ENCODE measurements at places on chromosomes 7 and 10.

- no peak for DNase-seq
Measured at GRCh38 chr7:36132012-36132411, 21.0 kb upstream of the EEPD1 start.

DNA sequence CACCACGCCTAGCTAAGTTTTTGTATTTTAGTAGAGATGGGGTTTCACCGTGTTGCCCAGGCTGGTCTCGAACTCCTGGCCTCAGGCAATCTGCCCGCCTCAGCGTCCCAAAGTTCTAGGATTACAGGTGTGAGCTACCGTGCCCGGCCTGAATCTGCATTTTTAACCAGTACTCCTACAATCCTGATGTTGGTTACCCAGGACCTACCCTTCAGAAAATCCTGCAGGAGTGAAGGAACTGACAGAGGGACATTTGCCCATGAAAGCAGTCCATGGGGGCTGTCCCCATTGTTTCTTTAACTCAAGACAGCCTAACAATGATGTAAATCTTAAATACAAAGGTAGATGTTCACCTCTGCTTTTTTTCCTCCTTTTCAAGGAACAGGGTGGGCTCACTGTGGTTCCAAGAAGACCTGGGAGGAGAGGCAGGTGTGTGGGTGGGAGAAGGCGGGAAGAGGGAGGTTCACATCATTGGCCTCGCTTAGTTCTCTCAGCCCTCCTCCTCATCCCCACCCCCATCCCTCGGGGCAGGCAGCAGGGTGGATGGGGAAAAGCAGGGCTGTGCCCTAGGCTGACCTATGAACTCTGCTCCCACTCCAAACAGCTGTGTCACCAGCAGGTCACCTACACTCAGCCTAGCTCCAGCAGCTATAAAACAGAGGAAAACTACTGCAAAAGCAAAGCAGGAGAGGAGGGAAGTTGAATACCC lies 13.5 kb downstream of the LRRC20 start:
- no peak for DNase-seq

DNA sequence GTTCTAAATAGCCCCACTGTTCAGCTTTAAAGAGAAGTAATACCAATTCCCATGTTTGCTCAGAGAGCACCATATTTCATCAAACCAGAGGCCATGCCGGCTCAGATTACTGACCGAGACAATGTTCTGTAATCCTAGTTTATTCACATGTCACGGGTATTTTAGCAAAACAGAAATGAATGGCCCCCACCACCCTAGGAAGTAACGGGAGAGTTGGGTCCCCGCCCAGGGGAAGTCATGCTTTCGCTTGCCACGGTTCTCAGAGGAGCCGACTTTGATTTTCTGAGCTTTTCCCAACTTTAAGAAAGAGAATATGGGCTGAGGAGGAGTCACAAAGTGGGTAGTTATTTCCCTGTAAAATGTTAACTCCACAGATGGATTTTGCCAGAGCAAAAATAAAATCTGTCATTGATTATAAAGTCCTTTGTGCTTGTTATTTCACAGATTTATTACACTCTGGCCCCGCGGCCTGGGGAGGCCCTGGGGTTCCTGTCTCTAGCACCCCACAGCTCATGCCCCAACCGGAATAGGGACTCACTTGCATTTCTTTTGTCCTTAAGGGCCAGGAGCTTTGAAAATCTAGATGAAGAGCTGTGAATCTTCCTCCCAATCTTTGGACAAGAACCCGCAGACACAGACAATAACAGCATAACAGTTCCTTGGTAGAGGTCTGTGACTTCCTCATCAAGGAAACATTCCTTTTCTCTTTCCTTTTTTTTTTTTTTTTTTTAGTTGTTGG lies 3.7 kb upstream of the GDF10 start:
- no peak for DNase-seq

DNA sequence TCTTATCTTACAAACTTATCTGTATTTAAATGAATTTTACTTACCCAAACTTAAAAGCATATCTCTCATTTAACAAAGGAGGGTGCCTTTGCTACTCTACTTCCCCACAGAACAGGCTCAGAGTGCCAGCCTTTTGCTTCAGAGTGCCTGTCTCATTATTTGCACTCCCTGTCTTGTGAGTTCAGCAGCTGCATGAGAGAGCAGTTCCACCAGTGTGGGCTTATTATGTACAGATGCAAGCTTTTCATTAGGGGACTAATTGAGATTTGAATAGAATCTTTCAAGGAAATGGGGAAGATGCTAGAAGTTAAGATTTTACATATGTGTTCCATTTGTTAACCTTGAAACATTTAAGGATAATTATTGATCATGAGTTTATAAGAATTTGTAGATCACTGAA lies 310.2 kb upstream of the LRRN3 start:
- no peak for DNase-seq

GRCh38 chr7:155322530-155322929 lies 24.9 kb downstream of the INSIG1 start:
- no peak for DNase-seq

- DNase-seq = no peak
Measured at GRCh38 chr7:44733708-44734481, 14.8 kb upstream of the ZMIZ2 start.

DNA sequence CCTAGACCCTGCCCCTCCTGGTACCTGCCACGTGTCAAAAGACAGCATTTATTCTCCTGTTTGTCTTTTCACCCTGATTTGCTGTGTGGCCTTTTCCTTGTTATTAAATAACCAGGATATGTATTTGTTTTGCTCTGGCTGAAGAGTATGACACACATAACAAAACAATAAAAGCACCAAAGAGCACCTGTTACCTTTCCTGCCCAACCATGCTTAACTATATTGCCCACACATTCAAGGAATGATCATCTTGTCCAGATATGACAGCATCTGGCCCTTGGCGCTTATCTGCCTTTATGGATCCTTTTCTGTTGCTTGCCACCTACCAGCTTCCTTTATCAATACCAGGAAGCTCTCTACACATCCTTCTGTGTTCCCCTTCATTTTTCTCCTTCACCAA lies 357.7 kb downstream of the FGFR2 start:
- no peak for DNase-seq

- DNase-seq = no peak
Measured at GRCh38 chr10:61785473-61786105, 115.9 kb upstream of the ARID5B start.

DNA sequence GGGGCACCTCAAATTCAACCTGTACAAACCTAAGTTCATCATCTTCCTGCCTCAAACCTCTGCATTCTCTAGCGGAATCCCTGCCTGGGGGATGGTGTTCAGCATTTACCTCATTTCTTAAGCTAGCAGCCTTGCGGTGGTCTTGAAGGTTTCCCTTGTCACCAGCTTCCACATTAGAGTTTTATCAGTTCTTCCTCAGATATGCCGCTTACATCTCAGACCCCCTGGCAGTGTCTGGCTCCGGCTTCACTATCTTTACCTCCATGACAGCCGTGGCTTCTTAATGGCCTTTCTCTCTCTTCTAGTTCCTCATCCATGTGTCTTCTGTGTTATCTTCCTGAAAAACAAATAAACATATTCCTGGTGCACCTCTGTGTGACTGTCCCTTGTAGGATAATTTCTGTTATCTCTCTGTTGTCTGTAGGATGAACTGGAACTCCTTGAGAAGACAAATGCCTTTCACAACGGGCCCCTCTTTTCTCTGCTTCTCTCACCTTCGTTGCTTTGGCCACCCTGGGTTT lies 101.1 kb upstream of the BMPER start:
- DNase-seq = no peak

DNA sequence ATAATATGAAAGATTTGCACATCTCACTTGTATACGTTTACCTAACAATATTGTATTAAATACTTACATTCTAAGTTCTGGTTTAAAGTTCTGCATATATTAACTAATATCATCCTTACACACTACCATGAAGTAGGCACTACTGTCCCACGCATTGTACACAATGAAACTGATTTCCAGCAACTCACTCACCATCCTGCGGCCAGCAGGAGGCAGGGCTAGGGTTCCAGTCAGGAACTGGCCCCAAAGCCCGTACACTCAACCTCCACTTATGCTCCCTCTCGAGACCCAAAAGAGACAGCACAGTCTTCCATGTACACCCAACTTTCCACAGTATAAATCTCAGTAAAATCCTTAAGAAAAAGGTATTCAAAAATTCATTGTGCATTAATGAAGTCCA lies 41.4 kb downstream of the GRID1 start:
- no peak for DNase-seq

DNA sequence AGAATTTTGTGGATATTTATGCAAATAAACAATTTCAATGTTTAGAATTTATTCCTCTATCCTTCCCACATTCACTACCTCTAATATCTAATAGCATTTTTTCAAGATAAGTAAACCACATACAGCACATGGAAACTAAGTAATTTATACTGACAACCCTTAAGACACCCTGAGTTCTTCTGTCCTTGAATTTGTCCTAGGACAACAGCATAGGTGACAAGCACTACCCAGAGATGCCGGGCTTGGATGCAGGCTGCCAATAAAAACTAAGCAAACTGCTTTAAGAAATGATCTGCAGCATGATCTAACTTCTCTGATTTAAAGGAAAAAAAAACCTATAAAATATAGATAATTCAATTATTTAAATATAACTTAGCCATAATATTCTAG lies 22.7 kb downstream of the NT5C3A start:
- DNase-seq = no peak

GRCh38 chr10:8278099-8278498 lies 223.6 kb downstream of the GATA3 start:
- DNase-seq = no peak

GRCh38 chr10:121373411-121373810 lies 224.8 kb downstream of the FGFR2 start:
- no peak for DNase-seq

- no peak for DNase-seq
Measured at GRCh38 chr7:99190359-99191009, 17.4 kb downstream of the KPNA7 start.

DNA sequence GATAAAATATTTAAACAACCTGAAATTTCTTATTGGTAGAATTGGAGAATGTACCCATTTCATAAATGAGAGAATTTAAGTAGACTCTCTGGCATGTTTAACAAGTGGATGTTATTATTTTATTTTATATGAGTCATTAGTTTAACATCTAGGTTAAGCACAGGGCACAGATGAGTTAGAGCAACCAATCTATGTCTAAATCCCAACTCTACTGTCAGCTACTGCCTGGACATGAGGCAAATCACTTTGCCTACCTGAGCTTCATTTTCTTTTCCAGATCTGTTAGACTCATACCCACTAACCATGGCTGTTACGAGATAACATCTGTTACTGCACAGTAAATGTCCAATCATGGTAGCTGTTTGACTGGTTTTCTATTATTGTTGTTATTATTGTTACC lies 251.1 kb downstream of the INHBA start:
- DNase-seq = no peak

DNA sequence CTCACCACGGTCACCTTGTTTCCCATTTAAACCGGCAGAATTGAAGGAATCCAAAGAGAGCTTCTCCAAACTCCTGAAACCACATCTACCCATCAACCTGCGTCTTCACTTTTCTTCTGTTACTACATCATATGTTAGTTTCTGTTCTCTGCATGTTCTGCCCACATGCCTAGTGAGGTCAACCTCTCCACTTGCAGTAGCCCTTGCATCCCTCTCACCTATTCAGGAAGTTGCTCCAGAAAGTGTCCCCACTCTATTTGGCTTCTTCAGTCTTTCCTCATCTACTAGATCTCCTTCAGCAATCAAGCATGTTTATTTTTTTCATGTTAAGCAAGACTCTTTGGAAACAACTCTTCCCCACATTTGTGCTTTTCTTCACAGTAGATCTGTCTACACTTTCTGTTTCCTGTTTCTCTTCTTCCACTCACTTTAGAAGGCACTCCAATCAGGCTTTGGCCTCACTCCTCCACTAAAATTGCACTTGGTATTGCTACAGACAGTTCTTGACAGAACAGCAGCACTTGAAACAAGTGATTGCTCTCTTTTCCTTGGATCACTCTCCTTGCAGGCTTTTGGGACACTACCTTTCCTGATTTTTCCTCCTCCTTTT lies 7.5 kb downstream of the SAMD9L start:
- DNase-seq = no peak

GRCh38 chr10:389261-389790 lies 254.1 kb downstream of the ZMYND11 start:
- no peak for DNase-seq

DNA sequence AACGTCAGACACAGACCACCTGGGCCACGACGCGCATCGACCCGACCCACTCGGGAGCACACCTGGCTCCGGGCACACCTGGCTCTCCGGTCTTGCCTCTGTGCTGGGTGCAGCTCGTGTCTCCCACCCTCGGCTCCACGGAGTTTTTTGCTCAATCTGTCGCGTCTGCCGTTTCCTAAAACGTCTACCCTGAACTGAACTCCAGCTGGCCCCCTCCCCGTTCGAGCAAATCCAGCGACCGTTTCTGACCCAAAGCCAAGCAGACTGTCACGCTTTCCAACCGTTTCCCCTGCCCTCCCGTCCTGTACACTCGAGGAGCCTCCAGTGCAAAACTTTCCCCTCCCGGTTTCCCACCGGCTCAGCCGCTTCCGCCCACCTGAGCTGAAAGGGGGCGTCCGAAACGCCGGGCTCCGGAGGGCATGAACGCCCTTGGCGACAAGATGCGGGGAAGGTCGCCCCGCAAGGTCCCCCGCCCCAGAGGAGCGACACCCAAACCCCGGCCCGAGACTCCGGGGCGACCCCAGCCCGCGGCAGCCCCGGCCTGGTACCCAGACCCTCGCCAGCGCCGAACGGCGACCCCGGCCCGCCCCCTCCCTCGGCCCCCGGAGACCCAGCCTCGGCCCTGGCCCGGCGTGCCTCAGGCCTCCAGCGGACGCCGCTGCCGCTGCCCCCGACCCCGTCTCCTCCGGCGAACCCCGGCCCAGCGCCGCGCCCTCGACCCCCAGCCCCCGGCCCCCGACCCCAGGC lies 557 bp downstream of the CYTH3 start:
- DNase-seq = peak; percentile 42

DNA sequence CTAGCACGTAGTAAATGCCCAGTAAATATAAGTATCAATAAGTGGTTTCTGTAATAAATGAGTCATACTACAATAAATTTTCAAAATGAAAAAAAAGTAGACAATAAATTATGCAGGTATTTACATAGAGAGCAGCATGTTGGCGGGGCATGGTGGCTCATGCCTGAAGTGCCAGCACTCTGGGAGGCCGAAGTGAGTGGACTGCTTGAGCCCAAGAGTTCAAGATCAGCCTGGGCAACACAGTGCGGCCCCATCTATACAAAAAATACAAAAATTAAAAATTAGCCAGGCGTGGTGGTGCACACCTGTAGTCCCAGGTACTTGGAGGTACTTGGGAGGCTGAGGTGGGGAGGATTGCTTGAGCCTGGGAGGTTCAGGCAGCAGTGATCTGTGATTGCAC lies 509.3 kb upstream of the KLF6 start:
- DNase-seq = no peak

DNA sequence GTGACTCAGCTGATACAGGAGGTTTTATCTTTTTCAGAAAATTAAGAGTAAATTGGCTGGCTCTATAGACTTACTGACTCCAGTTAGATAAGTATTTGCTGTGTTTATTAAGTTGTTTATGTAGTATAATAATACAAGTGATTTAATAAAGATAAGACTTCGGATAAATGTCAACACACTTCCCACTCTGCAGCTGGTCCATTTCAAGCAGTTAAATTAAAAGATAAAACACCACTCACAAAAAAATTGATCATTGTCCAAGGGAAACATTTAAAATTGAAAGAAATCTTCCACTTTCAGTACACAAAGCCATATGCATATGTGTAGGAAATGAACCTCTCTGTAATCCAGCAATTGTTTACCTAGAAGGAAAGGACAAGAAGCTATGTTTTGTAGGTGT lies 106.1 kb upstream of the SP8 start:
- DNase-seq = no peak

GRCh38 chr7:46283852-46284251 lies 362.8 kb upstream of the IGFBP3 start:
- DNase-seq = no peak
